Foreskin keratinocyte (primary cell): ENCODE measurements at places on chromosomes 13 and 19. TPM values are rescaled to one million over a fixed set of nuclear protein-coding genes. Genes with fewer than 3 reads are reported as not detected.

The MYH14 gene
- 0.07 TPM in 1 of 2 replicates, not detected in the other for total RNA-seq

The TEX101 gene
- total RNA-seq = not detected in 2 replicates

DNA sequence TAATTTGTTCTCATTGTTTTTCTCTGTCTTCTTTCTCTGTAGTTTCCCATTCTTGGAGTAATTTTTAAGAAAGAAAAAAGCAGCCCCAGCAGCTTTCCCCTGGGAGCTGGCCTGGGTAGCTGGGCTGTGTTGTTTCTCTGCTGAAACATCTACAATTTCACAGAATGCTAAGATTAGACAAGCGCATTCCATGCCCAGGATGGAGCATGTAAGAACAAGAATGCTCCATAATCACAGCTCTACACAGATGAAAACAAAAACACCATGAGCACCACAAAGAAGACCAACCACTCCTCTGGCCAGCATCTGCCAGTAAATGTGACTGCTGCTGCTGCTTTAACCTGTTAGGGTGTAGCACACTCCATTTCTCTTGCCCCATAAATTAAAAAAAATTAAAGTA, 239.2 kb upstream of the SLITRK1 start:
- DNase-seq = peak; percentile 84

- no peak for DNase-seq
These were observed 264.1 kb downstream of the TSHZ3 start for GRCh38 chr19:31085125-31085524.

- no peak for DNase-seq
These were observed 146.2 kb upstream of the FNDC3A start for GRCh38 chr13:48829536-48829935.

GRCh38 chr13:73665261-73665660, 468.9 kb downstream of the KLF12 start:
- no peak for DNase-seq
